CD4-positive, alpha-beta T cell treated with Interleukin-15 for 1 hour (primary cell): ENCODE measurements at places on chromosomes 6 and 20.
A peak's percentile ranks its signal among the peaks of the same experiment; 100 is the strongest.

DNA sequence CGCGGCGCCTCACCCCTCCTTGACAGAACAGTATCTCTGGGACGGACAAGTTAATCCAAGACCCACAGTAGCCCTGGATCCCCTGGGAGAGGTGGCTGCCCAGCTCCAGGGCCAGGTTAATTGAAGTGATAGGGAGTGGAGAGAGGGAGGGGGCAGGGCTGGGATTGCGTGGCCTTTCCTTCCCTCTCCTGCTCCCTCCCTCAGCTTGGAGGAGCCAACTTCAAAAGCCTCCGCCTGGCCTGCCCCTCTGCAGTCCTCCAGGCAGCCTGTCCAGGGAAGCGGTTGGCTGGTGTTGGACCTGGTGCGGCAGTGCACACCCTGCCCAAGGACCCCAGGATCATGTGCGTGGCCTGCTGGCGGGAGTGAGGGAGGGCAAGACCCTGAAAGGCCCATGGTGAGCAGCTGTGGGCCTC lies at the start of gene C20orf204:
TSS of gene C20orf204 (plus strand) at position 250 of the 413 bp plus-strand sequence. CDS start at position 392, 142 bp downstream.
- no peak for DNase-seq

DNA sequence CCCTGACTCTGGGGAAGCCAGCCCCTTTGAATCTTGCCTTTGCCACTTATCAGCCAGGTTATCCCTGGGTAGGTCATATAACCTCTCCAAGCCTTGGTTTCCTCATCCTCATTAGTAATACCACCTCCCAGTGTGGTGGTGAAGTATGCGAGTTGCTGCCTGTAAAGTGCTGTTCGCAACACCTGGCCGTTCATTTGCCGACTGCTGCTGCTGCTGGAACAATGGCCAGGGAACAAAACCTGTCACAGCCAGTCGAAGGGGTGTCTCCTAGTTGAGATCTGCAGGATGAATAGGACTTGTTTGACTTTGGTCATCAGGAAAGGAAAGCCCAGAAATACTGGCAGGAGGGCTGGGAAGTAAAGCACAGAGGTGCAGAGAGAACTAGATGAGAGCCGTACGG lies 6.1 kb downstream of the MANBAL start:
- no peak for DNase-seq

GRCh38 chr6:105994118-105994590 lies 92.0 kb upstream of the PRDM1 start:
- DNase-seq: peak; percentile 57

GRCh38 chr20:36219671-36220220 lies 16.5 kb upstream of the AAR2 start:
- DNase-seq: no peak

DNA sequence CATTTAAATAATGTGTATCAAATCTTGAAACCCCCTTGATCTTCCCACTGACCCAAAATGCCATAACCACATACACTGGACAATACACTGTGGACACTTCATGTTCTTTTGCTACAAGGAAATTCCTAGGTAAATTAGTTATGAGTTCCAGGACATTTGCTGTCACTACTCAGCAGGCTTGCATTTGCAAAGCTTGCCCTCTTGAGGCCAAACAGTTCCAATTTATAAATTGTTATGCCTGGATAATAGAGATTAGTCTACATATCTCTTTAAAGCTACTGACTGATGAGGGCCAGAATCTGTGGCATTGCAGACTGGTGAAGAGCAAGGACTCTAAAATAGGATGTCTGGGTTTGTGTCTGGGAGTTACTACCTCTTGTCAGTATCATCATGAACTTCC lies 17.4 kb upstream of the RAB32 start:
- no peak for DNase-seq

DNA sequence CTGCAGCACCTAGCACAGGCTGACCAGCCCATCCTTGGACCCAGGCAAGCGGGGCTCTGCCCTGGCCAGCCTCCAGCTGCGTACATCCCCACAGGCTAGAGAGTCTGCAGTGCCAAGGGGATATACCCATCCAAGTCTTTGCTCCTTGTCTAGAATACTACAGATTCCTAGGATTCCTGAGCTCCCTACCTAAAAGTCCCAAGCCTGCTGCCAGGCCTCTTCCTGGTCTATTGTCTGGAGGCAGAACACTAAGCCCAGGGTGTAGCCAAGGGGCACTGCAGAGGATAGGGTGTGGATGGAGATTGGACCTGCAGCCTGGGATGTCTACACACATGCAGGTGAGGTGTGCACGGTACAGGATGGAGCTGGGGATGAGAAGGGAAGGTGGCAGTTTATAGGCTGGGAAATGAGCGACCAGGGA lies 90.0 kb upstream of the SIRPA start:
- no peak for DNase-seq
